Hematopoietic multipotent progenitor cell treated with erythropoietin and hydrocortisone succinate and interleukin-3 and kit ligand, for 8 days (in vitro differentiated cells): ENCODE measurements at places on chromosomes 16 and 17.

GRCh38 chr17:6313835-6314234 lies 121.1 kb downstream of the AIPL1 start:
- DNase-seq: no peak

DNA sequence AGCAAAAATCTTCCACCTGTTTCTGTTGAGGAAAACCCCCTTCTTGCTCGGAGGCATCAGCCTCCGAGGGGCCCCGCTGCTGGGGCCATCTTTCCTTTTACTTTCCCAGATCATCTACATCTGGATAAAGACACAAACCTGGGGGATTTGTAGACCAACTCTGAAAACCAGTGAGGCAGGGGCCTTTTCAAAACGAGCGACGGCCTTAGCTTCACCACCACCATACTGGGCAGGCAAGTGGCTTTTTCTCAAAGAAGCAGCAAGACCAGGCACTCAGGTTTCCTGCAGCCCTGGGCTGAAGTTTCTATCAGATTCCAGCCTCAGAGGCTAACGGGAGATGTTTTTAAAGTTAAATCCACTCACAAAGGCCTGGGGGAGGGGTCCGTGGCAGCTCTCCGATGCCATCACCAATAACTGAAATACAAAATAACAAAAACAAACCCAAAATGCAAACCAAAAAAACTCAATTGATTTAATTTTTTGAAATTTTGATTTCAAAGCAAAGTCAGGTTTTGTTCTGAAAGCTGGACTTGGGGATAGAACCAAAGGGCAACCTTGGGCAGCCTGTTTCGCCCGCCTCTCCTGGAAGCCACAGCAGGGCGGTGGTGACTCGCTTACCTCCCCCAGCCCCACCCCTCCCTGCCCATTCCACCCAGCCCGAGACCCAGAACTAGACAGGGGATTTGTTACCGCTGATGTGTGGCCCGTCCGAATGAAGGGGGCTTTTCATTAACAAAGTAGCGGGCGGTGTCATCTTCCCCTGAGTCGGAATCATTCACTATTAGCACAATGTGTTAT lies 55.8 kb downstream of the SALL1 start:
- no peak for DNase-seq

GRCh38 chr16:88009563-88010342 lies 58.5 kb downstream of the BANP start:
- DNase-seq: no peak

DNA sequence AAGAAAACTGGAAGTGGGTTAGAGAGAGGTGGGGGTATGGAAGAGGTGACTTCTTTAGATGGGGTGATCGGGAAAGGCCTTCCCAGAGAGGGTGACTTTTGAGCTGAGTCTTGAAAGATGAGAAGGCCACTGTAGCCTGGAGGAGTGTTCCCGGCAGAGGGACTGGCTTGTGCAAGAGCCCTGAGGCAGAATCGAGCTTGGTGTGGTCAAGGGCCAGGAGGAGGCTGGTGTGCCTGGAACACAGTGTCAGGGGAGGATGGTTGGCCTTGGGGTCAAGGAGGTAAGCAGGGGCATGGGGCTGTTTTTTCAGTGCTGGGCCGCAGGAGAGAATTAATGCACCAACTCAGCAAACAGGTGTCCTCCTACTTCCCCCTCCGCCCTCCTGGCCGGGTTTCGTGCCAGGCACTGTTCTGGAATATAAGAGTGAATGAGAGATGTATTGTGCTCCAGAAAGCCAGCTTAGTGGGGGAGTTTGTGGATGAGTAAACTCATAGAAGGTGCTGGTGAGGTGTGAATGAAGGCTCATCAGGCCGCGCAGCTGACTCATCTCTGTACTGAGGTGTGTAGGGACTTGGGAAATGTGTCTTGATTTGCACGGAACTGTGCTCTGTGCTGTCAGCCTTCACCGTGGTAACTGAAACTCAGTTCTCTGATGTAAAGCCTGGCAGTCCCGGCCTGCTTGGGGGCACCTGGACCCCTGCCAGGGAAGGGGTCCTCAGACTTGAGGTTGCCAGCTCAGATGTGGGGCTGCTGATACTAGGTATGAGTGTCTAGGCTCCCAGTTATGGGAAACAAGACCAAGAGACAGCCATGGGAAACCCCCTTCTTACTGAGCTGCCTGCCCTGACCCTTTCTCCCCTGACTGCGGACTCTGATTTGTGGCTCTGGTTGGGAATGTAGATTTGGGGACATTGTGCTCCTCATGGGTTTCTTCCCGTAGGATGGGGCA lies 15.3 kb downstream of the KSR1 start:
- no peak for DNase-seq

- DNase-seq: no peak
Measured at GRCh38 chr16:1779234-1779701, 3.1 kb downstream of the SPSB3 start.

GRCh38 chr16:53056392-53056881 lies 1.6 kb downstream of the CHD9 start:
- peak; percentile 54 for DNase-seq
